ENCODE measurements at places on chromosomes 3 and 15. TPM values are rescaled to one million over a fixed set of nuclear protein-coding genes. Genes with fewer than 3 reads are reported as not detected.
A peak's percentile ranks its signal among the peaks of the same experiment; 100 is the strongest.

GRCh38 chr3:30598668-30599545, 7.5 kb upstream of the TGFBR2 start:
- no peak for DNase-seq

DNA sequence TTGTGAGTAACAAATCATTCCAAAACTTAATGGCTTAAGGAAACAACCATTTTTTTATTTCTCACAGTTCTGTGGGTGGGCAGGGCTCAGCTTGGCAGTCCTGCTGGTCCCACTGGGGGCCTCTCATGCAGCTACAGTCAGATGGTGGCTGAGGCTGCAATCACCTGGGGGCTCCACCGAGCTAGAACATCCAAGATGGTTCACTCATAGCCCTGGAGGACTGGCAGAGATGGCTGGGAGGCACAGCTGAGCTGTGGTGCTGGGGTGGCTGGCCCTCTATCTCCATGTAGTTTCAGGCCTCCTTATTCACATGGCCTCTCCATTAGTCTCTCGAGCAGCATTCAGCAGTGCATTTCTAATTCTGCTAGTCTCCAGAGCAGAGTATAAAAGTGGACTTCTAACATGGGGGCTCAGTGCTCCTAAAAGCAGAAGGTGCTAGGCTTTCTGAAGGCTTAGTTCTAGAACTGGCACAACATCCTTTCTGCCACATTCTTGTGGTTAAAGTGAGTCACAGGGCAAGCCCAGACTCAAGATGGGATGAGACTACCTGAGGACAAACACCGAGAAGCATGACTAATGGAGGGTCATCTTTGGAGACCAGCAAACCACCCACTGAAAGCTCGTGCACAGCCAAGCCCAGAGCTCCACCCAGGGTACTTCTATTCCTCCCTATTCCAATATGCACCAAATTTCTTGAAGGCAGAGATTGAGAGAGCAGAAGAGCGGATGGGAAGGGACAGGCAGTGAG, 6.3 kb downstream of the CAV3 start:
- no peak for DNase-seq

GRCh38 chr15:58589047-58589446, 157.3 kb downstream of the LIPC start:
- no peak for DNase-seq

DNA sequence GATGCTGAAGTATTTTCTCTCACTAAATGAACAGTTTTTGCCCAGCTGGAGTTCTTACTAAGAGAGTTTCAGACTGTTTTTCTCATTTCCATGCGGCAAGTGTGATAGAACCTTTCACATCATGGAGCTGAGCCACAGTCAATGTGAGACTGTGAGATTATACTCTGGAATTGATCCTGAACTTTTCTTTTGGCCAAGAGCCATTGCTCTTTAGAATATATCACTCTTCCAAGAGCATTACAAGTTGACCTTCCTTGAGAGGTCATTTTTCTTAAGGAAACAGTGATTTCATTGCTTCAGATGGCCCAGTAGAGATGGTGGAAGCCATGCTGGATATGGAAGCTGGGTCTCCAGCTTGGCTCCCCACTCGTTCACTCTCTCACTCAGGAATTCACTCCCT, 212.9 kb upstream of the UMPS start:
- no peak for DNase-seq

- no peak for DNase-seq
Observed at GRCh38 chr3:127699416-127700300, 26.9 kb downstream of the ABTB1 start.

DNA sequence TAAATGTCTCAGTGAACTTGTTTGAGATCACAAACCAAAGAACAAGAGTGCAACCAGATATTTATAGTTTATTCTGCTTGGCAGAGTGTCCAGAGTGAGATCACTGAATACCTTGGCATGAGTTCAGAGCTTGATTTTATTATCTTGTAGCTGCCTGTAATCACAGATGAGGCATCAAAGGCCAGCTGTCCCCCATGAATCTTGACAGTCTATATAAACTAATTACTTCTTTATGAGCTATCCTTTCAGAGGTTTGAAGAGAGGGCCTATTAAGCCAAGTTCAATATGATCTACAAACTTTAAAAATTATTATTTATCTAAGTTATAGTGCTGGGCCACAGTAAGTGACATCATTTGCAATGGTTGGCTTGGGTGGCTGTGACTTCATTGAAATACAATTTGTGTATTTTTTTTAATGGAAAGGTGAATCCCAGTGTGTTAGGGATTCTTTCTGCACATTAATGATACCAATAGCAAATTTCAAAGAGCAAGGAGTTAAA, 251.5 kb downstream of the CLSTN2 start:
- DNase-seq: no peak

GRCh38 chr3:126850370-126851085, 132.4 kb upstream of the PLXNA1 start:
- DNase-seq: no peak

DNA sequence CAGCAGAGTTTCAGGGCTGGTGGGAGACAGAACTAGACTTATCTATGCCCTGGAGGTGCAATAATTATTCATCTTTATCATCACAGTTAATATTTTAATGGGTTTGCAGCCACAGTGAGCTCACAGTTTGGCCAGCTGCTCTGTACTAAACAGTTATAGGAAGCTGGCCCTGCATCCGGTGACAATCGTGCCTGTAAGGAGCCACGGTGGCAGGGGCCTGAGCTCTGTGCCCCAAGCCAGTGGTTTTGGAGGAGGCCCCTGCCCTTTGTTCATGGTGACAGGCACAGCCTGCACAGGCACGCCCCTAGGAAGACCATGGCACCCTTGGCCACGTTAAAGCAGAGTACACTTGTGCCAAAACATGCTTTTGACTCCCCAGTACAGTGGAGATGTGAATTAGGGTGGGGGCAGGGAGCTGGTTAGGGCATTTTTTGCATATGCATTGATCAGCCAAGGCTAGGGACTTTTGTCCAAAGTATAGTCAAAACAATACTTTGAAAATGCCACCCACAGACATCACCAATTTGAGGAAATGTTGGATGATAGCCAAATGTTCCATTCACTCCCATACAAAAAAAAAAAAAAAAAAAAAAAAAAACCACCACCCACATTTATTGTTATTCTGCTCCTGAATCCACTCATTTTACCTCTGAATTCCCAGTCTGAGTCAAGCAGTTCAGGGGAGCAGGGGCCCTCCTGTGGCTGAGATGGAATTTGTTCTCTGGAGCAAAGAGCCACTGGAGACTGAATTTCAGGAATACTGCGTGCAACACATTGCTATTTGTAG, 3.4 kb upstream of the RFTN1 start:
- peak; percentile 72 for DNase-seq

GRCh38 chr15:101332061-101332467, 37.0 kb upstream of the SNRPA1 start:
- DNase-seq: peak; percentile 54

DNA sequence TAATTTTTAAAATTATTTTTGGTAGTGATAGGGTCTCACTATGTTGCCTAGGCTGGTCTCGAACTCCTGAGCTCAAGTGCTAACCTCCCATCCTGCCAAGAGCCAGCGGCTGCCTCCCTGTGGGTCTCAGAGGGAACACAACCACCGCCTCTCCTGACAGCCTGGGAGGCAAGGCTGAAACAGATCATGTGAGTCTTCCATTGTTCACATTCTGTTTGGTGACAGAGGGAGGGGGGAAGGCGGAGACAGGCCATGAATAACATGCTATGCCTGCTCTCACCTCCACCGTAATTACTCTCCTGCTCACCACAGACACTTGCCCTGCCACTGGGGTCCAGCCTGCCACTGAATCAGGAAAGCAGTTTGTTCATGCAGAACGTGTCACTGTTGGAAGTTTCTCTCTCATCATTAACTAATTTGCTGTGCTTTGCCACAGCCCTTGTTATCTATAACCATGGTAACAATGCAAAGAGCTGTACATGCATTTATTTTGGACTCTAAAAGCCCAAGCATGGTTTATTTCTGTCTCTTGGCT, 78.4 kb upstream of the RASGRF1 start:
- DNase-seq: no peak

DNA sequence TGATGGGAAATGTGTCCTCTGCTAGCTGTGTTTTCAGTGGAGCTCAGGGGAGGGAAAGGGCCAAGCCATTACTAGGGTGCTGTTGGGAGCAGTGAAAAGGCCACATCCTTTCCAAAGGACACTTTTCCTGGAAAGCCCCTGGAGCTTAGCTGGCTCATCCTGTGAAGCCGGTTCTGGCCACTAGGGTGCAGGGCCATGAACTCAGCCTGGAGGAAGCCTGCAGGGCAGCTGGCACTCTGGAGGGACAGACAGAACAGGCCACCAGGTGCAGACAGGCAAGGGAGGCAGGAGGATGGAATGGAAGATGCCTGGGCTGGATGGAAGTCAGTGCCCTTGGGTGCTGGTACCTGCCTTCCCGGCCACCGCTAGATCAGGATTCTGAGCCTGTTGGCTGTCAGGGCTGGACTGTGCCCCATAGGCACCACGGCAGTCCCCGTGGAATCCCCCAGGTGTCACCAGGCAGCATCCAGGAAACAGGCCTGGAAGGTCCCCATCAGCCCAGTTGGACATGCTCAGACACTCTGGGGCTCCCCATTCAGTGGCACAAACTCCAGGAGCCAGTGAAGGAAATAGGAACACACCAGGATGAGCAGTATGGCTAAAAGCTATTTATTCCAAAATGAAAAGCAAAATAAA, 76.2 kb upstream of the C2CD4B start:
- no peak for DNase-seq

GRCh38 chr3:48634661-48635221, 520 bp downstream of the SLC26A6 start:
- peak; percentile 58 for DNase-seq

DNA sequence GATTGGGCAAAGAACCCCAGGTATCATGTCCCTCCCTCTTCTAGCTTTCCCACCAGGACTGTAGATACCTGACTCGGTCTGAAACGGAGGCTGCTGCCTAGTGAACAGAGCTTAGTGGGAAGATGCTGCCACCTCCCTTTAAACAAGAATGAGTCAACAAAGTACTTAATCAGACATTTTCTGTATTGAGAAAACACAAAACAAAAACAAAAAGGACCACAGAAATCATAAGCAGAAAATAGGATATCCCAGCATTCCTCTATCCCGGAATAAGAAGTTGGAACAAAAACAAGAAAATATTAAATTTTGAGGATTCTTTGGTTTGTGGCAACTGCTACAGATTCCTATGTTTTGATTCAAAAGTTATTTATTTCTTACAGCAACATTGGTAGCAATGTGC, 51.7 kb upstream of the COL8A1 start:
- DNase-seq: no peak

GRCh38 chr3:133424937-133425869, 25.3 kb downstream of the BFSP2 start:
- DNase-seq: no peak

- no peak for DNase-seq
Observed at GRCh38 chr3:123285066-123285465, 83.3 kb downstream of the SEC22A start.

DNA sequence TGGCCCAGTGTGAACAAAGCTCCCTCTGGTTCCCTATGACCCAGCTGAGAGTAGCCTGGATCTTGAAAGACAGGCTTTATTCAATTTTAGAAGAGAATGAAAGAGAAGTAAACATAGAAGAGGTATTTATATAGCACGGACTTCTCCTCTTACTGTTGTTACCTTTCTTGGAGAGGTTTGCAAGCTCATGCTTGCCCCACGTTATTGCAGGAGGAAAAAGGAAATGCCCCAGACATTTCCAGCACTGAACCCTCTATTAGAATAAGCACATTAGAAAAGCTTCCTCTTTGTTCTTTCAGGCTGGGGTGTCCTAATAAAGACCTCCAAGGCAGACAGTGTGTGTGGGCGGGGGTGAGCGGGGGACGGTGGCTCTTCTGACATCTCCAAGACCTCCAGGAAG, 98.7 kb upstream of the AGBL1 start:
- no peak for DNase-seq

The DAZL gene
- not detected for total RNA-seq

The IL17RE gene
- 0.61 TPM for total RNA-seq

The SERPINI2 gene
- not detected for total RNA-seq

The ERC2 gene
- total RNA-seq: not detected

The IGDCC3 gene
- not detected for total RNA-seq

The APOD gene
- total RNA-seq: 0.54 TPM

The GPR87 gene
- total RNA-seq: 0.97 TPM

The PP2D1 gene
- total RNA-seq: not detected
